ENCODE measurements at places on chromosomes 1 and 21.

DNA sequence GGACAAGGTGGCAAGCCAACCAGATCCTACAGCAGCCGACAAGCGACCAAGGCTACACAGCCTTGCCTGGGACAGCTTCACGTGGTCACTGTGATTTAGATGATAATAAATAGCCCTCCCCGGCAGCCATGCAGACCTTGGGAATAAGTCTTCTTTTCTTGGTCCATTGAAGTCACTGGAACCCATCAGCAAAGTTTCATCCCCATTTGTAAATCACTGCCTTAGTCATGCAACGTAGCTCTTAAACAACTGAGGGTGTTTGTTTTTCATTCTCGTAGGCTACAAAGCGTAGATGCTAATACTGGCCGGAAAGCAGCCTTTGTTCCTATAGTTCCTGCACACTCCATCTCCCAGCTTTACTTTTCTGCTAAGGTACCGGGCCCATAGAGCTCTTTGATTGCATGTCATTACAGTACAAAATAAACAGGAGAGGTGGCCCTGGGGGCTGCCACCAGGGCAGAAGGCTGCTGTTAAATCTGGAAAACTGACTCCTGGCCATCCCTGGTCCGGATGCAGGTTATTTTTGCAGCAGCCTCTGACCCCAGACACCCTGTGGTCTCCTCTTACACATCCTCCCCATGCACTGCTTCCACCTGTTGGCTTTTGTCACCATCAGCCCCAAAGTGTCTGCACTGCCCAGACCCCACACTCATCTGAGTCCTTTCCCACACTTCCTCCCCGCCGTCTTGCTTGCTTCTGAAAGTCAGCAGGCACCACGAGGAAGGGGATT lies 105.5 kb downstream of the TOMM20 start:
- DNase-seq: no peak

DNA sequence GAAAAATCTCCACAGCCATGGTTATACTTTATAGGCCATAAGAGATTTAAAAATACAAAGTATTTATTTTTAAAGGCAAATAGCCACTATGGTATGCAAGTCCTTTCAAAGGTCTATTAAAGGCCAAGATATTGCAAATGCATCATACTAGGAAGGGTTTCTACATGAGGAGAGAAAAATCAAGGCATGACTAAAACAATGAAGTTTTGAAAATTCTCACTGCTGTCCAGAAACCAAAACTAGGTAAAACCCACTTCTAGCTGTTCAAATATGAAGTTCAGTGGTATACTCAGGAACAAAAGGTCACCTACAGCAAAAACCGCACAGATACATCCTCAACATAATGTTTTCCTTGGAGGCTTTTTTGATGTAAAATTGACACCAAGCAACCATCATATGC lies 75.0 kb downstream of the EPS15 start:
- no peak for DNase-seq

DNA sequence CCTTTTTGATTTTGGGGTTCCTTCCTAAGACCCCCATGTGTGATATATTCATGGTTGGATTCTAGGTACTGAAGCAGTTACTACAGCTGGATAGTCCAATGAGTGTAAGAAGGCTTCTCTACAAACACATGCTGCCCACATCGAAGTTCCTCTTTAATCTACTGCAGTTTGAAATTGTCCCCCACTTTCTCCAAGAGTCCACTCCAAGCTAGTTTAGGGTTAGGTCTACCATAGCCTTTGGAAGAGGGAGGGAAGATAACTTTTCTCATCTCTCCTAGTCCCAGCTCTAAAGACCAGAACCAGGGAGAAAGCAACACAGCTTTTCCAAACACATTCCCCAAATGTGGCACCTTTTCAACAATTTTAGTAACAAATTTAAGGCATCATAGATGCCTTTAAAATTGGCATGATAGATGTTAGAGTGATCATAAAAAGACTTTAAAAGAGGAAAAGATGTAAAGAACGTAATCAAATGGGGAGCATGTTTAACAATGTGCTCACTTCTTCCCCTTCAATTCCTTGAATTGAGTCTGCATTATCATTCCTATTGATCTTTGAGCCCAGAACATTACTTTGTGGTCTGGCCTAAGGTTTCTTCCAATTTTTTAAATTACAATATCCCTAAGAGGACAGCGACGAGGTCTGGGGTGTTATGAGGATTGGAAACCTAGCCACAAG lies 1.0 kb upstream of the EXO1 start:
- no peak for DNase-seq

DNA sequence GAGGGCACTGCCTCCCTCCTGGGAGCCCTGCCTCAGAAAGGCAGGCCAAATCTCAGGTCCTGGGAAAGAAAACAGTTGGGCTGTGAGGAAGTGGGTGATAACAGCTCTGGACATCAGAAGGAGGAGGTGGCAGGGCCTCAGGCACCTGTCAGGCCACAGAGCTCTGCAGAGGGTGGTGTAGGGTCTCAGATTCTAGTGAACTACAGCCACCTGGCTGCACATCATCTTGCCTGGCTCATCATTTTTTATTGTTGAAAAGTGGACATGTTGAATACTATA lies 15.3 kb upstream of the ZNF678 start:
- no peak for DNase-seq

GRCh38 chr1:26005434-26006105 lies 7.7 kb upstream of the PAFAH2 start:
- DNase-seq: no peak

- DNase-seq: no peak
These were observed 19.7 kb upstream of the NRDC start for GRCh38 chr1:51898090-51898734.

- DNase-seq: peak; percentile 51
These were observed 9.1 kb upstream of the PADI2 start for GRCh38 chr1:17128361-17128760.

- peak; percentile 85 for DNase-seq
These were observed 24.8 kb downstream of the S100A6 start for GRCh38 chr1:153510984-153511410.

- DNase-seq: no peak
These were observed 5.8 kb downstream of the TMEM240 start for GRCh38 chr1:1534401-1535154.

- no peak for DNase-seq
These were observed 27.8 kb downstream of the RIPK4 start for GRCh38 chr21:41739011-41739410.

DNA sequence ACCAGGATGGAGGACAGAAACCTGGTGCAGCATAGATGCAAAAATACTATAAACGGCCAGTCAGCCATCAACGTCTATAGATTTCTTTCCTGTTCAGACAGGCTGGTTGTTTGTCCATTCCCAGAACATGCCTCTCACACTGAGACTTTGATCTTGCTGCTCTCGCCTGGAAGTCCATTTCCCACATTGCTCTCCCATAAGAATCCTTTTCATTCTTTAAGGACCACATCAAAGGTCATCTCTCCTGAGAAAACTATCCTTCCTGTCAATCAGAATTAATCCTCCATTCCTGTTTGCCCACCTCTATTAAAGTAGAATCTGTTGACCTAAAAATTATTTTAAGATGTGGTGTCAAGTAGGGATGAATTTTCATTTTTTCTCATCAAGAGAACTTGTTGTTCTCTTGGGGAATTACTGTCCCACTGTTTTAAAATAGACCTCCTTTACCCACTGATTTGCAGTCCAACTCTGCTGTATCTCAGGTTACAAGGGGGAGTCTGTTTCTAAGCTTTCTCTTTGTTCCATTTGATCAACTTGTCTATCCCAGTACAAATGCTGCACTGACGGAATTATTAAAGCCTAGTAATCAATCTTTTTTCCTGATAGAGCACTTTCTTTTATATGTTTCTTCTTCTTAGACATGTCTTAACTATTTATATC lies 172.7 kb downstream of the PATJ start:
- no peak for DNase-seq

GRCh38 chr1:30046751-30047150 lies 676.6 kb downstream of the MATN1 start:
- DNase-seq: no peak

DNA sequence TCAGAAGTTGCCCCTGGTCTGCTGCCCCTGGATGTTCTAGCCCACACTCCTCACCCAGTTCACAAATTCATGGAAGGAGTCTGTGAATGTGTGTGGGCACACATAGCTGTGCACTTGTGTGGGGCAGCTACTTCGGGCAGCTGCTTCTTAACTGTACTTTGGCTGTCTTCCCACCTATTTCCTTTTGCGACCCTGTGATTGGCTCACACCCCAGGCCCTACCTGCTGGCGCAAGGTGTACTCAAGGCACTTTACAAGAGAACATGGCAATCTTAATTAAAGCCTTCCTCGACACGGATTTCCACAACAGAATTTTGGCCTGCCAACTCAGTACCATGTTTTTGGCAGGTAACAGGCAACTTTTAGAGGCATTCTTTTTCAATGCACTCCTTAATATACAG lies 86.5 kb upstream of the CTTNBP2NL start:
- no peak for DNase-seq

- peak; percentile 28 for DNase-seq
These were observed 3.8 kb downstream of the LCA5L start for GRCh38 chr21:39441502-39442475.

DNA sequence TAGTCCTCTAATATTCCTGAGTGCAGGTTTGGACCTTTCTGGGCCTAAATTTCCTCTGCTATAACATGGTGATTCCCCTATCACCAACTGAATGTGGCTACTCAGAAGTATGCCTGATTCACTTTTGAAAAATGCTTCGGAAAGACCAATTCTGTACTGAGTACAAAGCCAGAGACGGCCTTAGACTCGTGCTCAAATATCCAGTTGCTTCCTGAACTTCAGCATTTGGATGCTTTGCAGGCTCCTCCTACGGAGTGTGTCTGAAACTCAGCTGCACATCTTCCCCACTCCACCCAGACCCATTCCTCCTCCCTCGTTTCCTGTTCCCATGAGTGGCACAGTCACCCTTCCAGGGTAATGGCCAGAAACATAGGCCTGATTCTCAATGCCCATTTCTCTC lies 98.4 kb upstream of the GADD45A start:
- no peak for DNase-seq

GRCh38 chr1:208841436-208841835 lies 597.3 kb upstream of the PLXNA2 start:
- DNase-seq: no peak

GRCh38 chr1:145858238-145858900 lies 512 bp downstream of the PIAS3 start:
- peak; percentile 73 for DNase-seq

GRCh38 chr1:20250340-20250989 lies 40.2 kb upstream of the VWA5B1 start:
- DNase-seq: no peak

GRCh38 chr1:239896569-239896968 lies 195.1 kb upstream of the FMN2 start:
- no peak for DNase-seq

- DNase-seq: no peak
These were observed 287.8 kb downstream of the DUSP10 start for GRCh38 chr1:221454096-221454495.

DNA sequence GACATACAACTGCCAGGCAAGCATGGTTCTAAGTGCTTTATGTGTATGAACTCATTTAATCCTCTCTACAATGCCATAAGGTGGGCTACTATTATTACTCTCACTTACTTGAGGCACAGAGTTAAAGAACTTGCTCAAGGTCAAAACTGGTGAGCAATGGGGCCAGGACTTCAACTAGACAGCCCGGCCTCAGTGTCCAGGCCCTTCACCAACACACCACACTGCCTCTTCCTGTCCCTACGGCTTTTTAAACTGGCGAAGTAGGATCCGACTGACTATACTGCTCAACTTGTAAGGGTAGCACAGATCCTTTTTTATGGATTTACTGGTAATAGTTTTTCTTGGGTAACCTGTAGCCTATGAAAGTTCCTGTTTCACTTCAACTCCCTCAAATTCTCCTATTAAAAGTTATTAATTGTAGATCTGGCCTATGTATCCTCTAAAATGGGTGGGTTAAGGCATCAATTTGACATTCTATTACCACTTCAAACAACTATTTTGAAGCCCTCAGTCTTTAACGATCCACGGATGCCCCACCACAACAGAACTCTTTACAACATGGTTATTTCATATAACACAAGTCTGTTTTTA lies 4.3 kb downstream of the ERRFI1 start:
- DNase-seq: no peak
